Stimulated activated memory B cell treated with anti-CD40 and anti-IgM and Interleukin-4, amounts not matched to agents 10 μg/mL and 1 μg/mL and 100 μg/mL, for 72 hours (primary cell): ENCODE measurements at places on chromosomes 11 and 22.
A peak's percentile ranks its signal among the peaks of the same experiment; 100 is the strongest.

DNA sequence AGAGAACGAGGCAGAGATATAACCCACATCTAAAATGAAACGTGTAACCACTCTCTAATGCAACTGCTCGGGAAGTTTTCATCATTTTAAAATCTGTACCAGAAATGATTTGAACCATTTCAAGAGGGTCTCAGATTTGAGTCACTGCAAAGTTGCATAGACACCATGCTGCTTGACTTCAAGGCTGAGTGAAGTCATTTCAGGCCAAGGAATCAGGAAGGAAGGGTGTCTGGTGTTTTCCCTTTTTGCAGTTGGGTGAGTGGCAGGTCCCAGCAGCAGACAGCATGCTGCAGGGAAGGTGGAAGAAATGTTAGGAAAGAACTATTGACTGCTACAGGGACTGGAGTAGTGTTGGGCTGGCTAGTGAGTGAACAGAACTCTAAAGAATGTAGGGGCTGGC lies 16.5 kb downstream of the TANGO2 start:
- H3K27ac ChIP-seq = peak overlapping the region; percentile 80
- peak overlapping the region; percentile 11 for H3K4me3 ChIP-seq
- ATAC-seq = peak; percentile 82
- H3K4me1 ChIP-seq = peaks cover 52% of the 10 kb centered on the region

DNA sequence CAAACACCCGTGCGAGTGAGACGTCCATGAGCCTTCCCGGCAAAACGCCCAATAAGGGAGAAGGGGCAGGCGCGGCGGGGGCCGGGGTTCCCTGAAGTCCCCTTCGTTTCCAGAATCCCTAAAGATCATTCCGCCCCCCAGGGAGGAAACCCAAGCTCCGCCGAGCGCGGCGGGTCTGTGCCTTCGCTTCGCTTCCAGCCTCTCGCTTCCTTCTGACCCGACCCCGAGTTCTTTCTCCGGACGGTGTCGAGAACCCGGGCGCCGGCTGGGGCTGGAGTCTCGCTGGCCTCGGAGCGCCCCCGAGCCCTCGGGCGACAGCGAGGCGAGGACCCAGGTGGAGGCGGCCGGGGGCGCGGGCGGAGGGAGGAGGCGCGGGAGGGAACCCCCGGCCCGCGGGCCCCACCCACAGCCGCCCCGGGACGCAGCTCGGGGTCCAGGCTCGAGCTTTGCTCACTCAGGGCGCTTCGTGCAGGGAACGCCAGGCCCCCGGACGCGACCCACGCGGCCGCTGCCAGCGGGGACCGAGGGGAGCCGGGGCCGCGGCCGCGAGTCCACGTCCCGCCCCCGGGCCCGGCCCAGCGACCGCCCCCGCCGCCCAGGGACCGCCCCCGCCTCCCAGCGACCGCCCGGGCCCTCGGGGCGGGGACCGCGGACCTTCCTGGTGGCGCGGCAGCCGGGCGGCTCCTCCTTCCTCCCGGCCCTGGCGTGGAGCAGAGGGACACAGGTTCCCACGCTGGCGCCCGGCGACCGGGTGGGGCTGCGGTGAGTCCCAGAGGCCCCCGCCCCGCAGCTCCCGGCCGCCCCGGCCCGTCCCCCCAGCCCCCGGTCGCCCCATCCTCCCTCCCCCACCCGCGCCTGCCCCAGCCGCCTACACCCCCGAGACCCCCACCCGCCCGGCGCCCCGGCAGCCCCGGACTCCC lies at the start of gene PGGHG:
Gene PGGHG (plus strand): TSS at position 649 of the 920 bp plus-strand sequence. CDS start 691 bp downstream, outside the sequence.
- peaks cover 23% of the 10 kb centered on the region for H3K27me3 ChIP-seq
- peak; percentile 75 for ATAC-seq
- peaks cover 7% of the 10 kb centered on the region for H3K36me3 ChIP-seq
- peaks cover 38% of the 10 kb centered on the region for H3K4me1 ChIP-seq

DNA sequence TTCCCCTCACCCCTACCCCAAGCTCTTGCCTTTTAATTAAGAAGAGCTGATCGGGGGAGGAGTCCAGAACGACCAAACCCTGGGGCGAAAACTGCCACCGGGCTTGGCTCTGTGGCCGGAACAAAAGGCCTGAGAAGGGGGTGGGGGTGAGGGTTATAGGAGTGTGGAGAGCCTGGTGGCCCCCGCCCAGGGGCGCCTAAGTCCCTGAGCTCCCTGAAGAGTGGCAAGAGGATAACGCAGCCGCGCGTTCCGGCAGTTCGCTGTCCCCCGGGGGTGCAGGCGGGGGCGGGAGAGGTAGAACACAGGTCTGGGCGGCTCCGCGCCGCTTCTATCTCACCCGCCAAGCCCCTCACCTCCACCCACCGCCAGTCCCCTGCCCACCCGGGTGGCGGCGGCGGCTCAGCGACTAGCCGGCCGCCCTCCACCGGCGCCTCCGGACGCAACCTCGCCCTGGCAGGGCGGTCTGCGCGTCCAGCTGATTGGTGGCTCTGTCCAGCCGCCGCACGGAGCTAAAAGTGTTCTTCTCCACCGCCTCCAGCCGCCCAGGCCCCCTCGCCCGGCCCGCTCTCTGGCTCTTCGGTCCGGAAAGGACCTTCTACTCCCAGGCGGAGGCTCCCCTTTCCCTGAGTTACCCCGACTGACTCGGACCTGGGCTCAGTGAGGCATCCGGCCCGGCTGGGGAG lies 18.7 kb upstream of the BDNF start:
- no peak for ATAC-seq
- H3K27me3 ChIP-seq = peaks cover 76% of the 10 kb centered on the region
- H3K4me3 ChIP-seq = no peak overlapping the region

- H3K27me3 ChIP-seq = peaks cover 8% of the 10 kb centered on the region
- H3K4me3 ChIP-seq = no peak overlapping the region
- H3K27ac ChIP-seq = no peak overlapping the region
- no peaks in the 10 kb centered on the region for H3K4me1 ChIP-seq
- H3K36me3 ChIP-seq = no peaks in the 10 kb centered on the region
These were observed 90.5 kb downstream of the GALNT18 start for GRCh38 chr11:11531131-11531908.

- H3K4me3 ChIP-seq = no peak overlapping the region
- peaks cover 26% of the 10 kb centered on the region for H3K4me1 ChIP-seq
- no peaks in the 10 kb centered on the region for H3K36me3 ChIP-seq
- peak overlapping the region; percentile 22 for H3K27ac ChIP-seq
- ATAC-seq = peak; percentile 19
These were observed 244.2 kb downstream of the ETS1 start for GRCh38 chr11:128343135-128343514.

DNA sequence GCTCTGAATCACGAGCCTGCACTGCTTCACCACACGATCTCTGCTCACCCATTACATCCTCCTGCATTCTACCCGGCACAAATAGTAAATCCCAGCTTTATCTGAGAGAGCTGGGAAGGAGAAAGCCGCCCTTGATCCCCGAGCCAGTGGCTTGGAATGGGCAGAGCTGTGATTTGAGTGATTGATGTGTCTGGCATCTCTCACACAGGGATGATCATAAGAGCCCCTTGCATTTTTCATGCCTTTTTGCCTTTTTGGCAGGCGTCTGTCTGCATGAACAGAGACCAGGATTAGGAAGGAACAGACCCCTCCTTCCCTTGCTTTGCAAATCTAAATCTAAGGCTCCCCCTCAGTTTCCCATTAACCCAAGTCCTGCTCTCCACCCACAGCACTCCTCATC lies 945.3 kb downstream of the NTM start:
- H3K4me1 ChIP-seq = no peaks in the 10 kb centered on the region
- H3K27ac ChIP-seq = no peak overlapping the region
- H3K4me3 ChIP-seq = no peak overlapping the region
- H3K36me3 ChIP-seq = no peaks in the 10 kb centered on the region

GRCh38 chr11:76007166-76007565 lies 192.2 kb downstream of the UVRAG start:
- H3K4me3 ChIP-seq = no peak overlapping the region
- H3K4me1 ChIP-seq = no peaks in the 10 kb centered on the region
- H3K27me3 ChIP-seq = no peaks in the 10 kb centered on the region
- H3K27ac ChIP-seq = no peak overlapping the region
- H3K36me3 ChIP-seq = peaks cover 68% of the 10 kb centered on the region

DNA sequence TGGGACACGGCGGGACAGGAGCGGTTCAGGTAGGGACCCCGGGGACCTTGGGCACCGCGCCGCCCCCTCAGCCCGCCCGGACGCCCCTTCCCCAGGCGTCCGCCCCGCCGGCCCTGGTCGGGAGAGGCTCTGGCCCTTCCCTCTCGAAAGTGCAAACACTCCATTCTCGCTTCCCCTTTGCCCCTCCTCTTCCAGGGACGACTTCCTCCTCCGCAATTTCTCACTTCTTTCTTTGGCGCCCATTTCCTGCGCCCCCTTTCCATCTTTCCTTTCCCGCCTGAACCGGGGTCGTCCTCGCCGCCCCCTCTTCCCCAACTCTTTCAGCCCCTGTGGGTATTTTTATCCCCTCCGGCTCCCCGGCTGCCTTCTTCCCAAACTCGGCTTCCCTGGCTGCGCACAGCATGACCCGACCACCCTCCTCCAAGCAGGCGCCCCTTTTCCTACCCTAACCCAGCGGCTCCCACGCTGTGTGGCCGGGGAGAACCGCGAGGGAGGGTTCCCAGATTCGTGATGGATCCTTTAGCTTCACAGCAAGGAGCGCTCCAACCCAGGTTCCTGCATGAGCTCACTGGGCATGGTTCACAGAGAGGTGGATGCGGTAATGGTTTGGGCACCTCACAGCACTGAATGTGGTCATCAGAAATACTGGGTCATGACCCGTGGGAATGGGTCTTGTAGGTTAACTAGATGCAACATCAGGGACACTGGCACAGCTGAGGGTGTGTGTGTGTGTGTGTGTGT lies 689 bp downstream of the RAB39A start:
- H3K36me3 ChIP-seq = no peaks in the 10 kb centered on the region
- no peaks in the 10 kb centered on the region for H3K27me3 ChIP-seq
- peak; percentile 44 for ATAC-seq
- H3K27ac ChIP-seq = peak overlapping the region; percentile 86
- peaks cover 22% of the 10 kb centered on the region for H3K4me1 ChIP-seq
- H3K4me3 ChIP-seq = peak overlapping the region; percentile 93

DNA sequence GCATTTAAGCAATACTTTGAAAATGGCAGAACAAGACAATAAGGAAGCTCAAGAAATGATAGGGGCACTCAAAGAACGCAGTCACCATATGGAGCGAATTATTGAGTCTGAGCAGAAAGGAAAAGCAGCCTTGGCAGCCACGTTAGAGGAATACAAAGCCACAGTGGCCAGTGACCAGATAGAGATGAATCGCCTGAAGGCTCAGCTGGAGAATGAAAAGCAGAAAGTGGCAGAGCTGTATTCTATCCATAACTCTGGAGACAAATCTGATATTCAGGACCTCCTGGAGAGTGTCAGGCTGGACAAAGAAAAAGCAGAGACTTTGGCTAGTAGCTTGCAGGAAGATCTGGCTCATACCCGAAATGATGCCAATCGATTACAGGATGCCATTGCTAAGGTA lies 51.9 kb downstream of the SPECC1L start:
- no peak overlapping the region for H3K4me3 ChIP-seq
- no peak for ATAC-seq
- no peaks in the 10 kb centered on the region for H3K27me3 ChIP-seq
- no peak overlapping the region for H3K27ac ChIP-seq
- no peaks in the 10 kb centered on the region for H3K4me1 ChIP-seq

DNA sequence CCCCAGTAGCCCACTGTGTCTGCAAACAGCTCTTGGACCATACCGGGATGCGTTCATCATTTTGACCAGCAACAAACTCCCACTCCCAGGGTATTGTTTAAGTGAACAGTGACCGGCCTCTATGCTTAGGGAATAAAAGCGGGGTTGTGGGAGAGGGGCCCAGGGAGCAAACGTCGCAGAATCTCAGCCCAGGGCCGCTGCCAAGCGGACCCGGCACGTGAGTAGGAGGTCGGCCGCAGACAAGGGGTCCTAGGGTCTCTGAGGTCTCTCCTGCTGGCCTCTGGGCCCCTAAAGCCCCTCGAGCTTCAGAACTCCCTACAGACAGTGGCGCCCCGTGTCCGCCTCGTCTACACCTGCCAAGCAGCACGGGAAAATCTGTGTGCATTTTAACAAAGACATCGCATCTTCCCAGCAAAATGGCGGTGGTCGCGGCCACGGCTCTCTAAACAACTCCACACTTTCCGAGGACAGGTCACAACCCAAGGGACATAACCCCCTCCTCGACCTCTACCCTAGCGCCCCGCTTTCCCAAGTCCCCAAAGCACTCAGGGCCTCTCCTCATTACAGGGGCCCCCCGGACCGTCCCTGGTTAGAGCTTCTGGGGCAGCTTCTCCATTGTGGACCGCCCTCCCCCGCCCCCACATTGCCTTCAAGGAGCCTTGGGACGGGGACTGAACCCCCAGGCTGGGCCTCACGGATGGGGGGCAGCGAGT lies 3.9 kb upstream of the GCAT start:
- peaks cover 53% of the 10 kb centered on the region for H3K4me1 ChIP-seq
- H3K36me3 ChIP-seq = no peaks in the 10 kb centered on the region
- peak overlapping the region; percentile 63 for H3K27ac ChIP-seq
- H3K4me3 ChIP-seq = peak overlapping the region; percentile 64
- no peak for ATAC-seq

DNA sequence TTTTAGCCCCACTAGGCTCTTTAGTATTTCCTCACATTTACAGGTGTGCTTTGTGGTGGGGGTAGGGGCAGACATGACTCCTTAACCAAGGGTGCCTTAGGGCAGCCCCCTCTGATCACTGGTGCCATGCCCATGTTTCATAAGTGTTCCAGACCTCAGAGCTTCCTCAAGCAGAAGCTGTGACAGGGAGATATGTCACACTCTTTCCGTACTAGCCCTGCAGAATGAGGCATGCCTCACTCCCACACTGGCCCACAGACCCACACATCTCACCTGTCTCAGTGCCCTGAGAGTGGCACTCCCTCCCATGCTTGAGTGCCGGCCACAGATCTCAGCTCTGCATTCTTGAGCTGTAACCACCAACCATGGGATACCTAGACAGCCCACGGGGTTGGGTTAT lies 22.9 kb upstream of the OR56B4 start:
- no peaks in the 10 kb centered on the region for H3K36me3 ChIP-seq
- peak; percentile 8 for ATAC-seq
- H3K4me1 ChIP-seq = no peaks in the 10 kb centered on the region
- no peak overlapping the region for H3K4me3 ChIP-seq

- H3K4me1 ChIP-seq = no peaks in the 10 kb centered on the region
- no peak overlapping the region for H3K27ac ChIP-seq
- no peaks in the 10 kb centered on the region for H3K36me3 ChIP-seq
- H3K27me3 ChIP-seq = no peaks in the 10 kb centered on the region
- H3K4me3 ChIP-seq = no peak overlapping the region
These were observed 8.8 kb downstream of the SCUBE1 start for GRCh38 chr22:43334378-43334777.

DNA sequence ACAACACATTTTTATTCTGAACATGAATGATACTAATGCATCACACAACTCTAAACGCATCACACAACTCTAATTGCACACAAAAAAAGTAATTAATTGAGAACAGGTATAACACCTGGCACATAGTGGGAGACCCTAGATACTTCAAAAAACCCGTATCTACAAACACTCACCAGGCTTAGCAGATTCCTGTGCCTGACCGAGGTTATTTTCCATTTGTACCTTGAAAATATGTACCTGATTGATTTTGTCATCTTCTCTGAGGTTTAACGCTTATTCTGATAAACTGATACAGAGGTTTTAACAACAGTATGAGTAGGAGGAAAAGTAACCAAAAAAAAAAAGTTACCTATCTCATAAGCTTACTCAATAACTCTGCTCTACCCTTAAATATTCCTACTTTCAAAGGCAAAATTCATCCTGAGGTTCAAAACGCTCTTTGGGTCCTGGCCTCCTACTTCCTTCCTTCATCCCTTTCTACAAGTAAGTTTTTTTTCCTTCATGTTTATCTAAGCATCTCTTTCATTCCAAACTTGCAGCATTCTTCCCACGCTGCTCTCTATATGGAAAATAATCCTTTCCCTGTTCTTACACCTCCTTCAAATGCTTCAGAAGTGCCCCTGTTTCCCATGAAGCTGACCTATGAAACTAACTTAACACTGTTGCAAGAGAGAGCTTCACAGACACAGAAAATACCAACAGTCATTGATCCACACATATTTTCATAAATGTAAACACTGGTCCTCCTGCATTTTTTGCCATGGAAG lies 73.3 kb downstream of the ETS1 start:
- H3K27ac ChIP-seq = peak overlapping the region; percentile 80
- no peaks in the 10 kb centered on the region for H3K27me3 ChIP-seq
- H3K4me3 ChIP-seq = peak overlapping the region; percentile 1
- H3K4me1 ChIP-seq = peaks cover 100% of the 10 kb centered on the region
- peaks cover 61% of the 10 kb centered on the region for H3K36me3 ChIP-seq
- ATAC-seq = no peak
